G401 (cell line): ENCODE measurements at places on chromosomes 13 and 19. TPM values are rescaled to one million over a fixed set of nuclear protein-coding genes. Genes with fewer than 3 reads are reported as not detected.

Gene NKPD1
- 0.31 TPM in 1 of 2 replicates, not detected in the other for total RNA-seq

Gene C19orf38
- not detected in 2 replicates for total RNA-seq

Gene PTPRH
- total RNA-seq = 5.2 and 20.7 TPM in 2 replicates

Gene PSG7
- total RNA-seq = 31.0 and 50.0 TPM in 2 replicates

Gene PCSK4
- total RNA-seq = 1.8 and 9.2 TPM in 2 replicates
